Renal cortical epithelial cell (primary cell): ENCODE measurements at places on chromosomes 1 and 21.

GRCh38 chr1:232872284-232872683, 67.1 kb downstream of the MAP10 start:
- no peak for DNase-seq

DNA sequence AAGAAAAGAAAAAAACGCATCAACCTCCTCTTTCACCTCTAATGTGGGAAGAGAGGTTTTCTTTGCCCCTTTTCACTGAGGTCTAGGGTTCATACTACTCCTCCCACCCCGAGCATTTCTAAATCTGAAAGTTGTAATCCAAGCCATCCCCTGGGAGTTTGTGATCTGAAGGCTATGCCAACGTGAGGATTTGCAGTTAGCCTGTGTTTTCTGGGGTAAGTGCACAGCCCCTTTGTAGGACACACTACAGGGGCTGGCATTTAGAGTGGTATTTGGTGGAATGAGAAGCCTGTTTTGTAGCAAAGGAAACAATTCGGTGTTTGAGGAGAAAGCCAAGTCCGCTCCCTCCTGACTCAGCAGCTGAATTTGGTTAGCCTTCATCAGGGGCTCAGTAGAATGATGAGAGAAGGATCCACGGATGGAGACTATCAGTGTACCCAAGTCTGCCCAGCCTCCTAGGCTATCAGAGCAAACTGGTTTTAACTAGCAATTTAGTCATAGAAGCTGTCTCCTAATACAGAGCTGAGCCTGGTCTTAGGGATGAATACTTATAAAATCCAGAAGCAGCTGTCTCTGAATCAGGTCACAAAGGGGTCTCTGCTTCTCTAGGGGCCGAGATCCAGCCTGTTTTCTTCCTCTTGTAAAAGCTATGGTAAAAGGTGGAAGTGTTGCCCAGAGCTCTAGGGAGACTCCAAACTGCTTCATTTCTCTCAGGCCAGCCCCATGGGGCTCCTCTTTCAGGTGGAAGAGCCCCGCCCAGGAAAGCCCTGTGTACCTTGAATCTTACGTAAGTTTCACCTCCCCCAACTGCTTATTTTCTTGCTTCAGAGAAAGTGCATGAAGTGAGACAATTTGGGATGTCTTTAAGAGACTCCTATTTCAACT, 2.1 kb downstream of the PCP4L1 start:
- DNase-seq, result no peak

DNA sequence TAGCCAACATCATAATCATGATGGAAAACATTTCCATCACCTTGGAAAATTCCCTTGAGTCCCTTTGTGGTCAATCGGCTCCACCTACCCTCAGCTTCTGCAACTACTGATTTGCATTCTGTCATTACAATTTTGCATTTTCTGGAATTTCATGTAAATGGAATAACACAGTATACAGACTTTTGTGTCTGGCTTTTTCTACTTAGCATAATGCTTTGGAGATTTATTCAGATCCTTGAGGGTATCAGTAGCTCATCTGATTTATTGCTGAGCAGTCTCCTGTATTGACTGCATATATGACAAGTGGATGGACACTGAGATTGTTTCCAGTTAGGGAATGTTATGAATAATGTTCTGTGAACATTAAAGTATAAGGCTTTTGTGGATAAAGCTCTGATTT, 358.3 kb downstream of the USP25 start:
- no peak for DNase-seq

DNA sequence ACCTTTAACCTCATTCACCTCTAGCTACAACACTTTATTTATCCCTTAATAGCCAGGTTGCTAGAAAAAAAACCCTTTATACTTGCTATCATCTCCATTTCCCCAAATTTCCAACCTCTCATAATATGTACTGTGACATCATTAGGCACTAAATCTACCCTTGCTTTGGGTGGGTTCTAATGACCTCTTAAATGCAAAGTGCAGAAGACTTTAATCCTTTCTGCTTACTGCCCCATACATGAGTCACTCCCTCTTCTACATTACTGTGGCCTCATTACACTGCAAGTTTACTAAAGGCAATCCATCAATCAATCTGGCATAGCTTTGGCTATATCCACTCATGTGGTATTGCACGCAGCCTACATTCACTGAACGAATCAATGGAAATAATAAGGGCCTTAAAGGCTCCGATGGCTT, 353.3 kb downstream of the SMYD3 start:
- DNase-seq, result peak; percentile 75

- DNase-seq, result peak; percentile 73
These were observed 306.4 kb downstream of the DUSP10 start for GRCh38 chr1:221435504-221435904.
